ENCODE measurements at places on chromosomes 2 and 18.

DNA sequence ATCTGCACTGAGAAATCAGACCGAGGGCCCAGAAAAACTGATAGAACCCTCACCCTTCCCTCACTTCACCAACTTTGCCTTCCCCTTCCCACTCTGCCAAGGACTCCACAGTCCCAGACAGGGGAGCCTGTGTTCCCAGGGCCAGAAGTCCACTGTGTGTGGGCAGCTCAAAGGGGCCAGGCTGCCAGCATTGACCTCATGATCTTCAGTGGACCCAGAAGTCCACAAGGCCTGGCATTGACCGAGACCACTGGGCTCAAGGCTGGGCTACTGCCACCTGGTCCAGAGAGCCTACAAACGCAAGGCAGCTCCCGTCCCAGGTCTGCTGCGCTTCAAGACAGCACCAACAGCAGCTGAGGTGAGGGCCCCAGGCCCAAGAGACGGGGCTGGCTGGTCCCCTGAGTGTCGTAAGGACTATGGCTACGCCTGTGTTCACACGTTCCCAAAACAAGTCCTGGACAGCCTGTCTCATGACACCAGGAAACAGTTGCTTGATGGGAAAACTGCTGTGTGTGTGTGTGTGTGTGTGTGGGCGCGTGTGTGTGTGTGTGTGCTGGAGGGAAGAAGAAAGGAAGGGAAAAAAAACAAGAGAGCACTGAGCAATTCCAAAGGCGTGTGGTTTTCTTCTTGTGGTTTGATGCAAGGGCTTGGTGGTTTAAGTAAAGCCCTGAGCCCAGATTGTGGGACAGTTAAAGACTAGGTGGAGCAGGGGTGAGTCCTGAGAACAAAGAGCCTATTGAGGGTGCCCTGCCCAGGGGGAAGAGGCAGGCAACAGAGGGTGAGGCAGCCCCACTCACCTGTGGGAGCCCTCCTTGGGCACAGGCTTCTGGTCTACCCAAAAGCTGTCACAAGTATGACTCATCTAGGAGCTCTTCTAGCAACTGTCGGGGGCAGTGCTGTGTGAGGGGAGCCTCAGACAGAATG lies 46.6 kb upstream of the ZBTB7C start:
- DNase-seq, result peak; percentile 52

DNA sequence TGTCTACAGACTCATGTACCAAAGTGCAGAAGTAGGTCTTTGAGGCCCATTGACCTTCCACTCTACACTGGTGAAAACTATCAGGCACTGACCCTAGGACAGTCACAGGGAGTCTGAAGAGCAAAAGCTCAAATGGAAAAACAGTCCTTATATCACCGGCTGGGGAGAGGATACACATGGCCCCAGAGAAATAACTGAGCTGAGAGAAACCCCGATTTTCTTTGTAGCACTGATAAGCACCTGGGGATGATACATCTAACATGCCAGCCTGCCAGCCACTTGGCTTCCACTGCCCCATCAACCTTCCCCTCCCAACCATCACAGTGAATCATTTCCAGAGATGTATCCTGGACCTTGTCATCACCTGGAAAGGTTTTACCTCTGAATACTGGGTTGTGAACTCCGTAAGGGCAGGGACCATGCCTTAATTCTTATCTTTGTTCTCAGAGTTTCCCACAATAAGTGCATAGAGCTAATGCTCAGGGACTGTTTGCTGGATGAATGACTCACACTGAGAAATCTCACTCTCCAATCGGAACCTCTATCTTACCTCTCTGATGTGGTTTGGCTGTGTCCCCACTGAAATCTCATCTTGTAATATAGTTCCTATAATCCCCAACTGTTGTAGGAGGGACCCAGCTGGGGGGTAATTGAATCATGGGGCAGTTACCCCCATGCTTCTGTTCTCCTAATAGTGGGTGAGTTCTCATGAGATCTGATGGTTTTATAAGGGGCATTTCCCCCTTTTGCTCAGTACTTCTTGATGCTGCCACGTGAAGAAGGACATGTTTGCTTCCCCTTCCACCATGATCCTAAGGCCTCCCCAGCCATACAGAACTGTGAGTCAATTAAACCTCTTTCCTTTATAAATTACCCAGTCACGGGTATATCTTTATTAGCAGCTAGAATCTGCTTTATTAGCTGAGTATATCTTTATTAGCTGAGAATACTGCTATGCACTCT lies 37.1 kb downstream of the EVA1A start:
- DNase-seq, result no peak

DNA sequence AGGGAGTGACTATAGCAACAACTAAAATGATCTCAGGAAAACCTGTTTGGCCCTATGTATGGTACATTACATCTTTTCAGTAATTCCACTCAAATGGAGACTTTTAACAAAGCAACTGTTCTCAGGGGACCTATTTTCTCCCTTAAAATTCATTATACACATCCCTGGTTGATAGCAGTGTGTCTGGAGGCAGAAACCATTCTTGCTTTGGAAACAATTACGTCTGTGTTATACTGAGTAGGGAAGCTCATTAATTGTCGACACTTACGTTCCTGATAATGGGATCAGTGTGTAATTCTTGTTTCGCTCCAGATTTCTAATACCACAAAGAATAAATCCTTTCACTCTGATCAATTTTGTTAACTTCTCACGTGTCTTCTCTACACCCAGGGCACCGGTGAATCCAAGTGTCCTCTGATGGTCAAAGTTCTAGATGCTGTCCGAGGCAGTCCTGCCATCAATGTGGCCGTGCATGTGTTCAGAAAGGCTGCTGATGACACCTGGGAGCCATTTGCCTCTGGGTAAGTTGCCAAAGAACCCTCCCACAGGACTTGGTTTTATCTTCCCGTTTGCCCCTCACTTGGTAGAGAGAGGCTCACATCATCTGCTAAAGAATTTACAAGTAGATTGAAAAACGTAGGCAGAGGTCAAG lies 955 bp downstream of the TTR start:
- no peak for DNase-seq

DNA sequence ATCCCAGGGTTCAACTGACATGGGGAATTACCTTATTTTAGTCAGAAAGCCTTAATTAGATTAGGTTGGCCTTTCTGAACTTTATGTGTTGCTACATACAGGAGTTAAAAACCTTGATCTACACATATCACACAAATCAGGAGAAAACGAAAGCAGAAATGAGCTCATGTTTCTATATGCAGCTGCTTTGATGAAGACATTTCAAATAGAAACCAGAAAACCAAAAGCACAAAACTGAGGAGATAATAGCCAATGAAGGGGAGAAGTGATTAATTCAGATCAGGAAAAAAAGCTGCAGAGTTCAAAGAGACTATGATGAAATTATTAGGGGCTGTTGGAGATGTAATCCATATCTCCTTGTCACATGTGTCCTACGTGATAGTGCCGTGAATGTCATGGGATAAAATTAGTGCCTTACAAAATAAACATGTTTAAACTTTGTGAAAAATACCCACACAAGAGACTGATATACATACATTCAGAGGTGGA lies 255.0 kb downstream of the CAMKMT start:
- DNase-seq, result no peak

DNA sequence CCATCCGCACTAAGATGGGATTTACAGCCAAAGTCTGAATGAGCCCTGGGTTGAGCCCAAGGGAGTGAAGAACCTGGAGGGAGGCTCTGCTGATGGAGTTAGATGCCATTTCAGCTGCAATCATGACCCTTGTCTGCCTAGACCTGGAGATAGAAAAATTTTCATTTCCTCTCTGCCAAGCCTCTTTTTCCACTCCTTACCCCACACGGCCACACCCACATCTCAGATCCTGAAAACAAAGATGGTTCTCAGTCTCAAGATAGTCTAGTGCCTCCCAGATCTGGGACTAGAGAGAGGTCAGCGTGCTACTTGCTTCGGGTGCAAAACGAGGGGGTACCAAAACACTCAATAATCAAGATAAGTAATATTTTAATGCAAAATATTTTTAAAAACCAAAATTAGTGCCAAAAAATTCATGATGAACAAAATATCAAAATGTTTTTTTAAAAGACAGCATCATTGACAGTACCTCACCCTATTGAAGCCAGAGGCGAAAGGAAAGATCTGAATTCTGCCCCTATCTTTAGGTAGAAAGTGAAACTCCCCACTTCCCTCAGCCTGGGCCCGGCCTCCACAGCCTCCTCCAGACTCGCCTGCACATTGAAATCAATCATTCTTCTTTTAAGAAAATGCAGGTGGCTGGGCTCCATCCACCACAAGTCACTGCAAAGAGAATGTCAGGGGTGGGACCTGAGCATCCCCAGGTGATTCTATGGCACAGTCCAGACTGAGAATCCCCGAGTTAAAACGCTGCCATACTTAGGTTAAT lies 57.8 kb upstream of the GPR45 start:
- DNase-seq, result no peak

DNA sequence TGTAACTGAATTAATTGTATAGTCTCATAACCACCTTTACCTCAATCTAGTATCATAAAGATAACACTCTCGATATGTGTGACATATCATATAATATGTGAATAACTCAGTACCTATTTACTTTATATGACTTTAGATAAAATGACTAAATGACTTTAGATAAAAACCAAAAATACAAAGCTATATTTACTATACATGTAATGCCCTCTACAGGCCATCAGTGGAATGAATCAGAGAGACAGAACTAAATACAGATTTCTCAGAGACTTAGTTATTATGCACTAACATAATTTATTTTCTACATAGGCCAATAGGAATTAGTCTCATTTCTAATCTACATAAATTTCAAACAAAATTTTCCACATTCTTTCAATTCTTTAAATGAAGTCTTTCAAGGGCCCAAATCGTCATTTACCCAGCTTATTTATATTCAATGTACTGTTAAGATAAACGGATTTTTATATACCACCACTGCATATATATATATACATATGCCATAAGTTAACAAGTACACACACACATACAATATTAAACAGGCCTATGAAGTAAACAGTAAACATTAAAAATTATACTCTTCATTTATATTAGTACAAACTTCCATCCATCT lies 219.9 kb downstream of the EXOC6B start:
- DNase-seq, result no peak

GRCh38 chr2:102253140-102253752 lies 58.1 kb upstream of the IL1RL1 start:
- DNase-seq, result no peak

Data from activated naive CD4-positive, alpha-beta T cell treated with anti-CD3 and anti-CD28 coated beads, Interleukin-2, amount 10 ng/mL, durations not matched to agents 7 days and 5 days (primary cell).